Smooth muscle cell of the brain vasculature (primary cell): ENCODE measurements at places on chromosomes 6 and 20.
A peak's percentile ranks its signal among the peaks of the same experiment; 100 is the strongest.

- peak; percentile 31 for DNase-seq
Observed at GRCh38 chr6:165889636-165890403, 226.8 kb upstream of the PDE10A start.

DNA sequence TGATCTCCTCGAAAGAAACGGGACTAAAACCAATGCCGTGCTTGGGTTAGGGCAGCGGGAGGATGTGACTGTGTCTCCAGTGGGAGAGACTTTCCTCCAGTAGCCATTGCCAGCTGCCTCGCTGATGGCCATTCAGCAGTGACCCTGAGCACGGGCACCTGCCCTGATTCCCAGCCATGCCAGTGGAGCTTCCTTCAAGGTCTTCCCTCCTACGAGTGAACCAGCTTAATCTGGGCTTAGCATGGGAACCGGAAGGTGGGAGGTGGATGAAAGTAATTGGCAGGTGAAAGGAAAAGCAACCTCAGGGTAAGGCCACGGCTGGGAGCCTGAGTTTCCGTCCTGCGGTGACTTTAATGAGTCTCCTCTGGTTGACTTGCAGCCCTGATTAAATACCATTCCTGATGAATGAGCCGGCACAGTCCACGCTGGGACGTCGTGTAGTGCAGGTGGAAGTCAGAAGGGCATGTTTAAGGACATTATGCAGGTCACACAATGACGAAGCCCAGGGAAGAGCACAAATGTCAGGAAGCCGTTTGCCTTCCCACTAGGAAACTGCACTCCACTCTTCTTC is 813.5 kb downstream of the QKI start:
- no peak for DNase-seq

DNA sequence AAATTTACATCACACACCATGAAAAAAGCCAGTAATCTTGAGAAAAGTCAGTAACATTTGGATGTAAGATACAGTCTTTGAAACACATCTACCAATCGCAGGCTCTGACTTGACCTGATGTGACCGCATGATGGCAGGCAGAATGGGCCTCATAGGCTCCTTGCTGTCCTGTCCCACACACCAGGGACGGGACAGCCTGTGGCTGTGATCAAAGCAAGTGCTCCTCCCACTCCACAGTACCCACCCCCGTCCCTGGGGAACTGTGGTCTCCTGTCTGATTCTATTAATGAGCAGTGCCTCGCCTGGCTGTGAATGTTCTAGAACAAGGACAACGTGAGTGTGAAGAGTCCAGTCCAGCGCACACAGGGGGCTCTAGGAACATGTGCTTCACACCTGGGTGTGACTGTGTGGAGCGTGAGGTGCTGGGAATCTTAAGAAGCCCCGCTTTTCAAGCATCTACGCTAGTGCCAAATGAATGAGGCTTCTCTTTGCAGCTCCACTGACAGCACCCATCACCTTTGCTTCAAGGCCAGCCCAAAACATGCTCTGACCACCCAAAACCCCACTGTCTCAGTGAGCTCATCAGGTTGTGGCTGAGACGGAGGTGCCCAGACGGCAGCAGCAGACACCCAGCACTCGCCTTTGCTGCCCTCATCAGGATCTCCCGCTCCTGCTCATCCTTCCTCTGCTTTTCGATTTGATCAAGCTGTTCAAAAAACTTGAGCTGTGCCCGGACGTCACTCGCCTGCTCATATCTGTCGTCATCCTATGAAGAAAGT is 67.1 kb downstream of the TAF4 start:
- no peak for DNase-seq

- DNase-seq = no peak
Observed at GRCh38 chr20:49887251-49888211, 27.8 kb downstream of the SPATA2 start.

- DNase-seq = no peak
Observed at GRCh38 chr20:35718972-35719635, 19.9 kb downstream of the ROMO1 start.

DNA sequence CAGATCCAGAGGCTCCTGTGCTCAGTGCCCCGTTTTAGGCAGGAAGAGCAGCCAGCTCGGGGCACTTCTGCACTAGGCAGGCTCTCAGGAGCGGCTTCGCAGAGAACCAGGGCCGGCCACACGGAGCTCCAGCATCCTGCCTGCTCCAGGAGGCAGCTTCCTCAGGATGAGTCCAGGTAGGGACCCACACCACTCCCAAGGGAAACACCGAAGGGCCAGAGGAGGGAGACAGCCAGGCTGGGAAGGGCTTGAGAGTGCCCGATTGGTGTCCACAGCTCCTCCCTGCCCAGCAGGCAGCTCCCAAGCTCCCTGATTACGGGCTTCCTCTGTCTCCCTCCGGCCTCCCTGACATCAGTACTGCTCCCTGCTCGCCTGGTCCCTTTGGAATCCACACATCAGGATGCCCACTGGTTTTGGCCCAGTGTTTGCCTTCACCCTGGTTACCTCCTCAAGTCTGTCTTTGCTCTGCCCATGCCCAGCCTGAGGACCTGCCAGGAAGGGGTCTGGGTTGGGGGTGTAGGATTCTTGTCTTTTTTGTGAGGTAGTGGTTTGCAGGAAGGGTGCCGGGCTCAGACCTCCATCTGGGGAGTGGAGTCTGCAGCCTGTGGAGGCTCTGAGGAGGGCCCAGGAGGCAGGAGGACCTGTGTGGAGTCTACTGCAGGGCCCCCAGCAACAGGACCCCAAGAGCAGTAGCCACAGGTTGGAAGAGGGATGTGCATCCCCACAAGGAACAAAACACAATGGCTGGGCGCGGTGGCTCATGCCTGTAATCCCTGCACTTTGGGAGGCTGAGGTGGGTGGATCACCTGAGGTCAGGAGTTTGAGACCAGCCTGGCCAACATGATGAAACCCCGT is 11.2 kb upstream of the PYGB start:
- DNase-seq = no peak

GRCh38 chr20:10984913-10985312 is 311.1 kb upstream of the JAG1 start:
- DNase-seq = no peak

DNA sequence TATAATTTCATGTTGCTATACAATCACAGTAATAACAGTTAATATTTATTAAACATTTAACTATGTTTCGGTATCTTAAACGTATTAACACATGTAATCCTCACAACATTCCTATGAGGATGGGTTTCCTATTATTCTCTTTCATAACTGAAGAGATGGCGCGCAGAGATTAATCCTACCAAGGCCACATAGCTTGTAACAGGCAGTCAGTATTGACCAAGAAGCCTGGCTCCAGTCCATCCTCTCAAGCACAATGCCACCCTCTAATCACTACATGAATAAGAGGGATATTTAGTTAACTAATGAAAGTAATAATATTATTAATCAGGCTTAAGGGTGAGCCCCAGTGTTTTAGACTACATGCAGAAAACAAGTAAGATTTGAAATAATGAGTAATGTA is 149.7 kb upstream of the SIM1 start:
- DNase-seq = no peak

DNA sequence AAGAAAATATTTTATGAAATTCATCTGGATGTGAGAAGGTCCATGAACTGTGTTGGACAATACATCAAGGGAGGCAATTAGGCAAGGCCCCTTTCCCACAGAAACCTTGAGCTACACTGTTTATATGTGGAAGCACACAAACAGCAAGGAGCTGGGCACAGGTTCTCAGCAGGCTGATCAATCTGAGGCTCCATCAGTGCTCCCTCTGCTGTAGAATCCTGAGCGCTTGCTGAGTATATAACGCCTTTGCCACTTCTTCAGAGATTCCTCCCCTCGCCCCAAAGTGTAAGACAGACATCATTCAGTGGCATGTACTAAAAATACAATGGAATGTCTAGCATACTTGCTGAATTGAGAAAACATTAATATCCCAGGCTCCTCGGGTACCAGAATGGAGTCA is 146.9 kb downstream of the PRKN start:
- DNase-seq = no peak

- DNase-seq = peak; percentile 23
Observed at GRCh38 chr6:4668271-4669179, 107.7 kb upstream of the CDYL start.

DNA sequence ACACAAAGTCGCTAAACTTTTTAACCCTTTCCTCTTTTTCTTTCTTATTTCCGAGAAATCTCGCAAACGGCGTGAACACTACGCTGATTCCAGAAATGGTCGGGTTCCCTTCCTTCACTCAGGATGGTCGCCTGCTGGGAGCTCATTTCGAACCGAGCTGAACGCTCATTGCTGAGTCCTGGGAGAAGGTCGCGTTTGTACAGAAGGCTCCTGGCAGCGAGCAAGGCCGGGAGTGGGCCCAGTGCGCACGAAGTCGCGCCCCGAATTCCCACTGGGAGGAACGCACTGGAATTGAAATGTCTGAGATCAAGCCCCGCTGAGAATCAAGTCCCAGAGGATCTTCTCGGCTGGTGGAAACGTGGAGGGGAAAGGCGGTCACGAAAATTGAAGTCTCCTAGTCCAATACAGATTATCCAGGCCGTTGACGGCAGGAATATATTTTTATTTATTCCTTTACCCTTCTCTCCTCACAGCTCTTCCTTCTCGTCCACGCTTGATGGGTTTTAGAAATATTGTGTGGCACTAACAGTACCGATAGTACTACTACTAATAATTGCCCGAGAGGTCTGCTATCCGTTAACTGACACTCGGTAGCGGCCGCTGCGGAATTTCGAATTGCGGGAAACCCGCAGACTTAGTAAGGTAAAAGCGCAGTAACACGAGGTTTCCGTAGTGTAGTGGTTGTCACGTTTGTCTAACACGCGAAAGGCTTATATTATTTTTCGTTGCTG is 207.2 kb upstream of the ZNF184 start:
- no peak for DNase-seq

DNA sequence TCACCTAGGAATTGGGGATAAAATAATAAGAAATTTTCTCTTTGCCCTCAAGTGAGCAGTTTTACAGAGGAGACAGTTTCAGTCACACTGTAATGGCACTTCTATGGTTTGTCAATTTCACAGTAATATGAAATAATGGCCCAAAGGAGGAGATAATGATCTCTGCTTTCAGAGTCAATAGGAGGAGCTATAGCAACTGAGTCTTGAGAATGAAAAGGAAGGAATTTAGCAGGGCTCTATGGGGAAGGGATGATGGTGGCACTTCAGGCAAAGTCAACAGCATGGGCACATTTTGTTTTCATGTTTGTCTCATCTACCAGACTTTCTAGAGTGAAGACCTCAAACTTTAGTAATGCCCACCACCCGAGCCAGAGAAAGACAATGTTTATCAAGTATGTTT is 138.3 kb upstream of the HMGN3 start:
- no peak for DNase-seq

- no peak for DNase-seq
Observed at GRCh38 chr6:127376685-127377084, 33.3 kb upstream of the ECHDC1 start.

DNA sequence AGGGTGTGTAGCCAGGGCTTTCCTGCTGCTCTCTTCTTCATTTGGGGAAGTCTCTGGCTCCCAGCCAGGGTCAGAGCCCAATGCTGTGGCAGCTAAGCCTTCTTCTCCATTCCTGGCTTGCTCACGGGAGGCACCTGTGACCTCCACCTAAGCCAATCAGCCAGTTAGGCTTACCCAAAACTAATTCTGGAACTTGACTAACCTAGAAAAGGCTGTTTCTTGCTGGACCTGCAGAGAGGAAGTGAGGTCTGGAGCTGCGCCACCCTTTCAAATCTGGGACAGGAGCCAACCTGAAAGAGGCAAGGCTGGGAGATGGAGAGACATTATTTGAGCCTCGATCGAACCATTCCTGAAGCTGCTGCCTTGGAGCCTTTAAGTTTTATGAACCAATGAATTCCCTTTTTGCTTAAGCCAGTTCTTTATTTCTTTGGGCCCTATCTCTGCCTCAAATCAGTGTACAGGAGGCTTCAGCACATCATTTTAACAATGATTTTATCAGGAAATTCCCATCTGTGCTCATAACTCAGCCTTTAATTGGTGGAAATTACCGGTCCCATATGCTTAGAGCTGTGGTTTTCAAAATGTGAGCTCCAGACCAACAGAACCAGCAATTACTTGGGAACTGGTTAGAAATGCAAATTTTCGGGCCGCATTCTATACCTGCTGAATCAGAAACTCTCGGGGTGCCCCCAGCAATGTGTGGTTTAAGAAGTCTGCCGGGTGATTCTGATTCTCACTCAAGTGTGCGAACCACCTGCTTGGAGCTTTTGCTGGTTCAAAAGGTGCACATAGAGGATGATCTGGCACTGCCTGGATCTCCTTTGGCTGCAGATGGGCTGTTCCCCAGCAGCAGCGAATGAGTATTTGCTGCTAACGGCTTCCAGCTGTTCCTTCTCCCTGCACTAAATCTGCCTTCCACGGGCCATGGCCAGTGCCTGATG is 97.4 kb upstream of the RNF24 start:
- no peak for DNase-seq

GRCh38 chr6:53112404-53112803 is 36.2 kb downstream of the GCM1 start:
- DNase-seq = no peak

DNA sequence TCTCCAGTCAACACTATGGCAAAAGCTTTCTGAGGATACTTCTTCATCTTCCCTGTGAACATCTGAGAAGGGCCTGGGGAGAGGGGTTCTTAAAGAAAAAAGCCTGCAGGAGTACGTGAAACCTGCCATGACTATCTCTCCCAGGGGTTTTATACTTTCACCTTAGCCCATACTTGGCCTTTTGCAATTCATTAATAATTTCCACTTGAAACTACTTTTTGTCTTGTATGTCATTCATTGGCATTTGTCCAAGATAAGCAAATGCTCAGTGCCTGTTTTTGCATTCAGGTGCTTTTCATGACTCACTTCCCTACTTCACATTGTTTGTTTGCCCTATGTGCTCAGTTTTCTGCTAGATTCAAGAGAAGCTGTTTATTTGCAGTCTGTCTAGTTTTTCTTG is 580.3 kb upstream of the GJE1 start:
- peak; percentile 87 for DNase-seq

DNA sequence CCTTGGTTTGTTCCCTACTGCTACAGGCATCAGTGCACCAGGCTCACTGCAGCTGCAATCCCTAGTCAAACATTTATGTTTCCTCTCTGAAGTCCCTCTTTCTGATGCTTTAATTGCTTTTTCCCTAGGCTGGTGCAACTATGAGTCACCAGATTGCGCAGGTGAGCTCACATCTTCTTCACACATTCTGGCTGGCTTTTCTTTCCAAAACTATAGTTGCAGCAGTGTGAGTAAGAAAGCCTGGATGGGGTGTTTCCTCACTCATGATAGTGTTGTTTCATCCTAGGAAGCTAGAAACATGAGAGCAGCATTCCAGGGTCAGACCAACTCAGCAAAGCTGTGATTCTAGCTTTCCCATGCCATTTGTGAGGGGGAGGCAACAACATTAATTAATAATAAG is 296.4 kb downstream of the PAX1 start:
- no peak for DNase-seq

DNA sequence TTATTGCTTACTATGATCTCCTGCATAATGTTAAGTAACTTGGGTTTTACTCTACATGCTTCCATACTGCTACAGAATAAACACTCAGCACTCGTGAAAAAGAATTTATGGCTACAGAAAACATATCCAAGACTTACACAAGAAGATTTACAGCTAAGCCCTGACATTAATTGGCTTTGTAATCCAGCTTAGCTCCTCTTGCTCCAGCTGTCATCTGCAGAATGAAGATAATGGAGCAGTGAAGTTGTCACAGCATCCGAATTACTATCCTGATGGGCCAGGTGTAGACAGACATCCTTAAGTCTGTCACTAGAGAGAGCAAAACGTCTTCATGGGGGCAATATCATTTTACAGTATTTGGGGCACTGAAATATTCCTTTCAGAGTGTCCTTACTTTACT is 155.3 kb downstream of the PRKN start:
- DNase-seq = no peak
